Activated CD4-positive, alpha-beta T cell treated with anti-CD3 and anti-CD28 coated beads for 24 hours (primary cell): ENCODE measurements at places on chromosomes 16 and 17.

DNA sequence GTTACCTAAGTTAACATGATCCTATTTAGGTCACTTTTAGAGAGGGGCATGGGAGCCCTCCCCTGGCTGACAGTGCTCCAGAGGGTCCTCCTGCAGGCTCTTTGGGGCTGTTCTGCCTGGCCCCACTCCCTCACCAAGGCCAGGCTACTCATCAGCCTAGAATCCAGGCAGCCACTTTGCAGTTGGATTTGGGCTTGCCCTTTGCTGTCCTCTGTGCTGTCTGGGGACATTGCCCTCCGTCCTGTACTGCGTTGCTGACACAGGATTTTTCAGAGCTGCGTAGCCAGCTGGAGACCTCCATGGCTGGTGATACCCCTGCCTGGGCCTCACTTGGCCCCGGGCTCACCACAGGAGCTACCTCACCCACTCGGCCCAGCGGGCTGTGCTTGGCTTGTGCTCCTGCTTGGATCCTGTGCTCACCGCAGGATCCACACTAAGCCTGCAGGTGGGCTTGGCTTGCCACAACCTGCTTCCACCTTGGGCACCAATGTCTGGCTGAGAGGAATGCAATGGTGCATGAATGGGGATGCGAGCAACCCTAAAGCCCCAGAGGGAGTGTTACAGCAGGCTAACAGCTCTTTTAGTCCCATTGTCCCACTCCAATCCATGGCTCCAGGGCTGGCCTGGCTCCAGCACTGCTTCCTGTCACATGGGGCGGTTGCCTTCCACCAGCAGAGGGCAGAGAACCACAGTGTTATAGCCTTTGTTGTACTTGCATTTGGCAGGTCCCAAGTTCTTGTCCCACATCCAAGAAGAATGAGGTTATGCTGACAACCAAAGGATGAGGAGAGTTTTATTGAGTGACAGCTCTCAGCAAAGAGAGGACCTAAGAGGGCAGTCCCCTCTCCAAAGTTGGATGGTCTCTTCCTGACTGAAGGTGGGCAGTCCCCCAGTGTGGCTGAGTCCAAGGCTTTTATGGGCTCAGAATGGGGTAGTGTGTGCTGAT lies 21.5 kb downstream of the CCL4 start:
- no peak for DNase-seq

DNA sequence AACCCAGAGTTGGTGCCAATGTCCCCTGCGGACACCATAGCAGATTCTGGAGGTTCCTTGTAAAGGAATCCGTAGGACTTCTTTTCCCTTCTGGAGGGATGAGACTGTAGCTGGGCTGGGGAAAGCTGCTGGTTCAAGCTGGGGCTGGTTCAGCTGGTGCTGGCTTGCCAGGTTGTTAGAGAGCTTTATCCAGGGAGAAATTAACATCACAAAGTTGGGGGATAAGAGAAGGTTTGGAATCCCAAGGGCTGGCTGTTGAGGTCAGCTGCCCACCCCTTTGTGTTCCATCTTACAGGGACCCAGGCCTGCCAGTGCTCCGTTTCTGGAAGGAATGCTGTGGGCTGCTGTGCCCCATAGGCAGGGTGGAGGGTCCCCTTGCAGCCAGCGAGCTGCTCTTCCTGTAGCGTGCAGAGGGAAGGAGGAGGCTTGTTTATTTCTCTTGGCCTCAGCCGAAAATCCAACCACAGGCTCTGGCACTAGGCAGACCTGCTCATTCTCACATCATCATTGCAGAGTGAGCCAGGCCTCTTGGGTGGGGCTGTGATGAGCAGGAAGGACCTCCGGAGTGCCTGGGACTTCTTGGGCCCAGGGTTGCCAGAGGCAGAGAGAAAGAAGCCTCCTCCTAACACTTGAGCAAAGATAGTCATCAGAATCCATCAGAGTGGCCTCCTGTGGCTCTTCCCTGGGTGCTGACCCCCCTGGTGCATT lies 251.1 kb downstream of the SEC14L1 start:
- no peak for DNase-seq

DNA sequence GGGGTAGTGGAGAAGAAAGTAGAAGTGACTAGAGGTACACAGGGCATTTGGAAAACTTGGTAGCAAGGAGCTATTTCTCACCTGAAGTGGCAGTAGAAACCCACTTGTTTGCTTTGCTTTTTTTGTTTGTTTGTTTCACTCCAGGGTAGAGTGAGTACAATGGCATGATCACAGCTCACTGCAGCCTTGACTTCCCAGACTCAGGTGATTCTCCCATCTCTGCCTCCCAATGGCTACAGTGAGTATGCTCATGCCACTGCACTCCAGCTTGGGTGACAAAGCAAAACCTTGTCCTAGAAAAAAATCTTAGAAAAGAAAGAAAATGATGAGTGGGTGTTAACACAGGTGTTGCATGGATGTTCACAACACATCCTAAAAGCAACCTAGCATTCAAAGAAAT lies 40.4 kb downstream of the SCNN1G start:
- DNase-seq: no peak

GRCh38 chr17:8944748-8945147 lies 20.8 kb downstream of the PIK3R5 start:
- no peak for DNase-seq

GRCh38 chr16:65117811-65118448 lies 3.9 kb downstream of the CDH11 start:
- DNase-seq: no peak

DNA sequence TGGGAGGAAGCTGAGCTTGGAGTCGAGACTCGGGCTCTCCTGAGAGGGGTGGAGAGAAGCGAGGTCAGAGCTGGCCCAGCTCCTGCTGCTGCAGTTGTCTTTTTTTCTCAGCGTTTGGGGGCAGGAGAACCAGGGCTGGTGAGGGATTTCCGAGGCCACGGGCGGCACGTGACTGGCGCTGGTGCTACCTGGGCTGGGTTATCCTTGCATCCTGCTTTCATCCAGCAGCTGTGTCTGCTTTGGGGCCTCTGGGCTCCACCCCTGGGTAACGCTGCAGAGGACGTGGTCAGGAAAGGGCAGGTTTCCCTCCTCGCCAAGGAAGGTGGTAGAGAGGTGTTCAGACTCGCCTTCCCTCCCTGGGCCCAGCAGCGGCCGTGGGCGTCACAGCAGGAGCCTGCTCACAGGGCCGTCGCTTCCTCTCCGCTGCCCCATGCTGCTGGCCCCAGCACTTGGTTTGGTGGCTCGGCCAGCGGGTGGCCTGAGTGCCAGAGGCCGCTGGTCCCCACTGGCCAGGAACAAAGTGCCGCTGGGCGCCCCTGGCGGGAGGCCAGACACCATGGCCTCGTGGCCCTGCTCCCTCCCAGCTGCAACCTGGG lies 22.5 kb downstream of the GSE1 start:
- no peak for DNase-seq

GRCh38 chr16:55815320-55815719 lies 17.6 kb downstream of the CES1 start:
- no peak for DNase-seq

- DNase-seq: no peak
Measured at GRCh38 chr16:66167564-66168291, 198.8 kb upstream of the CDH5 start.

DNA sequence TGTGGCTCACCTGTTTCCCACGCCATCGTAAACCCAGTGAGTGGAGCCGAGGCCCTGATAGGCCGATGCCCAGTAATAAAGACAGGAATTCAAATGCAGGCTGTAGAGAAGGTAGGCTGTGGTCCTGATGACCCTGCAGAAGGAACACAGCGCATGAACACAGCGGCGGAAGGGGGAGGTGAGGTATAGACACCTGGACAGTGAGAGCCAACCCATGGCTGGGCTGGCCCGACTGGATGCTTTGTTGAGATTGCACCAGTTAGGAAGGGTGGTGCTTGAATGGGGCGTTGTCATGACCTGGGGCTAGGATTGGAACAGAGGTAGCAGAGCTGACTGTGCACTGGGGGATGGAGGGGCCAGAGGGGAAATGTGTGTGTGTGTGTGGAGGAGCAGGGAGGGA lies 59.2 kb downstream of the CNGB1 start:
- DNase-seq: no peak

GRCh38 chr17:48198950-48199541 lies 91.5 kb downstream of the SNX11 start:
- no peak for DNase-seq

DNA sequence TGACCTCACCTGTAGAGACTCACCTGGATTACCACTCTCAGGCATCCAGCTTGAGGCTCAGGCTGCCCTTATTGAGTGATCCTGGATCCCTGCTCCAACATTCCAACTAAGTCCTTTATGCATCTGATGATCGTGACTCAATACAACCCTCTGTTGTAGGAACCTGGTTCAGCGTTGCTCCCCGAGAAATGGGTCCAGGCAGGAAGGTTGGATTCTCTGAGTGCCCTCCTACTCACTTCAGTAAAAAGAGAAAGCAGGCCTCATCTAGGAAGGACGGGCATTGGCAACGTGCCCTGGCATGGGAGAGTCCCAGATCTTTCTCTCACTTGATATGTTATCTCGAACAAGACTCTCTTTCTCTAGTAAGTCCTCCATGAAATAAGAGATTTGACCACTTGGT lies at the start of gene OR3A1:
OR3A1 (minus strand) TSS at position 101 of the 400 bp plus-strand sequence. CDS start 5,778 bp downstream, outside the sequence.
- DNase-seq: no peak
